ENCODE measurements at places on chromosomes 1 and 21. TPM values are rescaled to one million over a fixed set of nuclear protein-coding genes. Genes with fewer than 3 reads are reported as not detected.

GRCh38 chr1:86114816-86115400, 41.7 kb downstream of the COL24A1 start:
- no peak for DNase-seq

- DNase-seq: no peak
Observed at GRCh38 chr1:28159243-28159642, 17.2 kb downstream of the PTAFR start.

DNA sequence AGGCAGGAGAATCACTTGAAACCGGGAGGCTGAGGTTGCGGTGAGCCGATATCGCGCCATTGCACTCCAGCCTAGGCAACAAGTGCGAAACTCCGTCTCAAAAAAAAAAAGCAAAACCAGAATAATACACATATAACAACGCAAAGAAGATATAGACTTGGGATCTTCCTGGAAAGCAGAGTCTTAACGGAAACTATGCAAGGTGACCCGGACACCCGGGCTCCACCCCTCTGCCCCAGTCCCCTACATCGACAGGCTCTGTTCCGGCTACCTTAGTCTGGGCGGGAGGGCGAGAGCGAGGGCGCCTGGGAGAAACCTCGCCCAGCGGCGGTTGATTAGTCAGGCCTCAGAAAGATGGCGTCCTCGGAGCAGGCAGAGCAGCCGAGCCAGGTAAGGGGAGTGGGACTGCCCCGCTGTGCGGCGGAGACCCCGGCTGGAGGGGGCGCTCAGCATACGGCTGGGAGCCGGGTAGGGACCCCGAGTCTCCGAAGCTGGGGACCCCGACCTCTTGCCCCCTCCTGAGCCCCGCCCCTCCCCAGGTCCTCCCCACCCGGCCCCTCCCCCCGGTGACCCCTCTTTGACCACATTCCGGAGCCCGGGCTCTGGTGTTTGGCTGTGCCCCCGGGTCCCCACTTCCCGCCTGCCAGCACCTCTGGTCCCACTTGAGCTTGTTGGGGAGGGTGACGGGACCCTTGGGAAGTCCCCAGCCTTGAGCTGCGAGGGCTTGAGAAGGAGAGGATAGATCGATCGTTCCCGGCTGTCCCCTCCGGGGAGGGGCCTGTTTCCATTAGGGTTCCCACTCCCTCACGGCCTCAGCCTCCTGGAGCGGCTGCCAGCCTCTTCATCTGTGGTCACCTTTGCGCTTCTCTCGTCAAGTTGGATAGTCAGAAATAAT, at the start of gene PEX14:
Gene PEX14 (plus strand): TSS at position 338 of the 895 bp plus-strand sequence. CDS start 17 bp downstream, at position 355.
- DNase-seq: no peak

DNA sequence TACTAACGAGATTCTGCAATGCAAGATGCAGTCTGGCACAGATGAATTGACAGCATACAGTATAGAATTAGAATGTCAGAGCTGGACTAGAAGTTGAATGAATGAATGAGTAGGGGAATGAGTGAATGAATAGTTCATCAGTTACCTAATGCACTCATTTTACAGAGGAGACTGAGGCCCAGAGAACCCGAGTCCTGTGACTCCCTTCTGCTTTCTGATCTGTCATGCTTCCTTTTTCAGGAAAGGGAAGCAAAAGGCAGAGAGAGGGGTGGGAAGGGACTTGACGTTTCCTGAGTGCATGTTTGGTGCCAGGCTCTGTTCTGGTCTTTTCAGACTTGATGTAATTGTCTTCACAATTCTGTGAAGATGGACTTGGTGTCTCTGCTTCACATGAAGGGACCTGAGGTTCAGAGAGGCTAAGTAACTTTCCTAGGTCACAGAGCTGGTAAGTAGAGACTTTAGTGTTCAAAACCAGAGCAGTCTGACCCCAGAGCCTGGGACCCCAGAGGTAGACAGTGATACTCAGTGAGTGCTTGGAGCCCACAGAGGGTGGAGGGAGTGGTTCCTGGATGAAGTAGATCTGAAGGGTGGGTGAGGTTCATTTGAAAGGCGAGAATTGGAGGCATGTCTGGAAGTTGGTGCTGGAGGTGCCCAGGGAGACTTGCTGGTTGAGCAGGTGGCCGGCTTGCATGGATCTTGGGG, 8.0 kb upstream of the MEX3A start:
- no peak for DNase-seq

GRCh38 chr1:21926065-21926464, 11.0 kb downstream of the HSPG2 start:
- no peak for DNase-seq

- DNase-seq: peak; percentile 32
Observed at GRCh38 chr1:36664571-36665287, 182.0 kb upstream of the CSF3R start.

DNA sequence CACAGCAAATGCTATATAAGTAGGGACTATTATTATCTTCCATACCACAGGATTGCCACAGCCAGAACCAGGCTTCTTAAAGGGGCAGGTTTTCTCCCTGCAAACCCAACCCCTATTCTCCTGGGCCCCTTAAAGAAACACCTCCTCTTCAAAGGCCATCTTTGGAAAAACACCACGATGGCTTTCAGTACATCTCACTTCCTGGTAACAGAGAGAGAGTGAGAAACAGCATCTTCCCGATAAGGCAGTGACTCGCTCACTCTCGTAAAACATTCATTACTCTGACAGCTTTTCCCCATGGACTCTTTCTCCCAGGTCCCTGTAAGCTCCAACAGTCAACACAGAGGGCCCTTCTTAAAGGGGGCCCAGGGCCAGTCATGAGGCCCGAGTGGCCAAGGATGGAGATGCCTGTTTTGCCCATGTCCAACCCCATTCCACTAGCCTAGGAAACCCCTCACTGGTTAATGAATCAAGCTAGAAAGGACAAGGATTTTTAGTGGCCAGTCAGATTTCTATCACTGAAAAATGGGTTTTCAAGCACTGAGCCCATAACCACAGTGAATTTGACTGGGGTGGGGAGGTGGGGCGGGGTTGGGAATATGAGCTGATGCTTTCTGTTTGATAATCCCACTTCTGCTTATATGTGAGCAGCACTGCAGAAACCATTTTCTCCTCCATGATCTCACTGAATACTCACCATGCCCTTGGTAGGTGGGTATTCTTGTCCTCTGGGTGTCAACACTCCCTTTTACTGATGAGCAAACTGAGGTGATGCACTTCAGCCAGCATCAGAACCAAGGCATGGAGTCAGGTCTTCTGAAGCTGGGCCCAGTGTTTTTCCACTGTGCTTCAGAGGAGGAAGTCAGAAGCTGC, 3.6 kb upstream of the NAV1 start:
- no peak for DNase-seq

DNA sequence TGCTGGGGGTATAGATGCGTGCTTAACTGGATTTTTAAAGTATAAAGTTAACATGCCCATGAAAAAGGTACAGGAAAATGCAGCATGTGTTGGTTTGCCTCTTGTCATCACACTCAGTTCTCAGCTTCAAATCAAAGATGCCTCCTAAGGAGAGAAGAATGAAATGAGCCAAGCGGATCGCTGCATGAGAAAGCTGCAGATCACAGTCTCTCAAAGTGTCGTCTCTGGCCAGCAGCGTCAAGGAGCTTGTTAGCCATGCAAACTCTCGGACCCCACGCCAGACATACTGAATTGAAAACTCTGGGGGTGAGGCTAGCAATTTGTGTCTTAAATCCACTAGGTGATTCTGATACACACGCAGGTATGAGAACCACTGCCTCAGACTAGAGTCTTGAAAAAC, 297.2 kb downstream of the AJAP1 start:
- no peak for DNase-seq

Gene FCRL6
- 0.10 TPM for polyA plus RNA-seq

Gene IVL
- 0.37 TPM for polyA plus RNA-seq

Gene EPHX1
- polyA plus RNA-seq: 58.2 TPM

Gene PTGS2
- polyA plus RNA-seq: 0.93 TPM

Gene SELE
- 0.55 TPM for polyA plus RNA-seq
